ENCODE measurements at places on chromosomes 12 and 14. TPM values are rescaled to one million over a fixed set of nuclear protein-coding genes. Genes with fewer than 3 reads are reported as not detected.

PNN gene
- 31.8 TPM for total RNA-seq

TCL1A gene
- not detected for total RNA-seq

FAM181A gene
- total RNA-seq = not detected

PLD4 gene
- total RNA-seq = 4.0 TPM

KLRC2 gene
- 2.1 TPM for total RNA-seq

TAS2R14 gene
- 8.8 TPM for total RNA-seq

NPFF gene
- 0.98 TPM for total RNA-seq

IL26 gene
- not detected for total RNA-seq

PRICKLE1 gene
- total RNA-seq = 9.2 TPM

OASL gene
- 0.32 TPM for total RNA-seq

LRRC9 gene
- total RNA-seq = not detected

LRTM2 gene
- total RNA-seq = not detected

LUM gene
- total RNA-seq = 180 TPM

OAS3 gene
- 5.2 TPM for total RNA-seq

ESPL1 gene
- 1.2 TPM for total RNA-seq

RCOR1 gene
- total RNA-seq = 20.3 TPM

COCH gene
- total RNA-seq = 3.5 TPM

FSCB gene
- not detected for total RNA-seq

GOLGA5 gene
- 49.8 TPM for total RNA-seq

OAS1 gene
- 39.4 TPM for total RNA-seq

ART4 gene
- 0.48 TPM for total RNA-seq

TAS2R19 gene
- total RNA-seq = 4.2 TPM

PROX2 gene
- total RNA-seq = not detected

TBC1D30 gene
- 3.2 TPM for total RNA-seq

ITGB7 gene
- 1.1 TPM for total RNA-seq

SLC10A1 gene
- not detected for total RNA-seq

ZCRB1 gene
- total RNA-seq = 28.0 TPM

LRP1 gene
- total RNA-seq = 102 TPM

IL31 gene
- total RNA-seq = not detected

IRF9 gene
- total RNA-seq = 44.6 TPM

NTS gene
- 0.64 TPM for total RNA-seq

AQP5 gene
- 4.6 TPM for total RNA-seq

CD69 gene
- 21.4 TPM for total RNA-seq

BHLHE41 gene
- 9.2 TPM for total RNA-seq

MGAT2 gene
- 24.9 TPM for total RNA-seq

TEP1 gene
- total RNA-seq = 21.3 TPM

RNASE7 gene
- total RNA-seq = 3.1 TPM

SYCP3 gene
- total RNA-seq = 0.33 TPM

LRRC23 gene
- total RNA-seq = 10.8 TPM

CKAP4 gene
- total RNA-seq = 39.3 TPM

CCDC175 gene
- total RNA-seq = not detected

PPFIA2 gene
- total RNA-seq = 0.98 TPM

SNX6 gene
- 127 TPM for total RNA-seq

OTOGL gene
- total RNA-seq = 1.3 TPM

Measured in breast epithelium (tissue), 4 donors.